ENCODE measurements at places on chromosomes 2 and 18.

DNA sequence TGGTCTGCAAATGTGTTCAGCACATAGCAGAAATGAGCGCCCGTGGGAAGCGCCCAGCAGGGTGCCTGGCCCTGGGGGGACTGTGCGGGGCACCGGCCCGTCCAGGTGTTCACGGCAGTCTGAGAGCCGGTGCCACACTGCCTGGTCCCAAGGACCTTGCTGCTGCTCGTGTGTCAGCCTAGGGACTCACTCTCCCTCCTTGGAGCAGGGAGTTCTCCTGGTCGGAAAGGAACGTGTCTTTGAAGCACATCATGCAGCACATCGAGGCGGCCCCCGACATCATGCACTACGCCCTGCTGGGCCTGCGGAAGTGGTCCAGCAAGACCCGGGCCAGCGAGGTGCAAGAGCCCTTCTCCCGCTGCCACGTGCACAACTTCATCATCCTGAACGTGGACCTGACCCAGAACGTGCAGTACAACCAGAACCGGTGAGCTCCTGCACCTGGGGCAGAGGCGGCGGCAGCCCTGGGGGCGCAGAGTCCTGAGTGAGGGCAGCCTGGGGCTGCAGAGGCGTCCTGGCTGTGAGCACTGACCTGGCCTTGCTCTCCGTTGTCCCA, 36.0 kb downstream of the NTSR2 start:
- DNase-seq = no peak

DNA sequence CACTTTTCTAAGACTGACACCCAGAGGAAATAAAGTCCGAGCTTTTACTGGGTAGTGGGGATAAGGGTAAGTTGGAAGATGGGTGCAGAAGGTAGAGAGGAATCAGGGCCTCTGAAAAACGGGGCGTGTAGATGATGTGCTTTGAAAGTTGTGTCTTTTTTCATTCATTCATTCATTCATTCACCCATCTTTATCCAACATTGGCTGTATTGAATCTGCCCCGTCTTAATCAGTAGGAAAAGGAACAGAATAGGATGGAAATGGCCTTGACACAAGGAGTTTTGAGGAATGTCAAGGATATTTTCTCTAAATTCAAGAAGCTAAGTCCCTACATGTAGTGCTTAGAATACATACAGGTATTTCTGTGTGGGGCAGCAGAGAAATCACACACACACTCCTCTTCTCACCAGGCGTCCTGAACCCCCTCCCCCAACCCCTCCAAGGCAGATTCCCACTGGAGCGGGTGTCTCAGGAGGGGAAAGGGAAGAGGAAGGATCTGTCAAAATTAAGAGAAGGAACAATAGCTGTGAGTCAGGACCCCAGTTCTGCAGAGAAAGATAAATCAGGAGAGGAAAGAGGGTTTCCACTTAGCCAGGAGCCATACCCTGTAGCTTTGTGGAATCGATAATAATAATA, 13.9 kb downstream of the DYSF start:
- no peak for DNase-seq

GRCh38 chr18:13339653-13340052, 121.1 kb downstream of the LDLRAD4 start:
- no peak for DNase-seq

- DNase-seq = no peak
Observed at GRCh38 chr2:4597400-4597799, 894.0 kb downstream of the DCDC2C start.

DNA sequence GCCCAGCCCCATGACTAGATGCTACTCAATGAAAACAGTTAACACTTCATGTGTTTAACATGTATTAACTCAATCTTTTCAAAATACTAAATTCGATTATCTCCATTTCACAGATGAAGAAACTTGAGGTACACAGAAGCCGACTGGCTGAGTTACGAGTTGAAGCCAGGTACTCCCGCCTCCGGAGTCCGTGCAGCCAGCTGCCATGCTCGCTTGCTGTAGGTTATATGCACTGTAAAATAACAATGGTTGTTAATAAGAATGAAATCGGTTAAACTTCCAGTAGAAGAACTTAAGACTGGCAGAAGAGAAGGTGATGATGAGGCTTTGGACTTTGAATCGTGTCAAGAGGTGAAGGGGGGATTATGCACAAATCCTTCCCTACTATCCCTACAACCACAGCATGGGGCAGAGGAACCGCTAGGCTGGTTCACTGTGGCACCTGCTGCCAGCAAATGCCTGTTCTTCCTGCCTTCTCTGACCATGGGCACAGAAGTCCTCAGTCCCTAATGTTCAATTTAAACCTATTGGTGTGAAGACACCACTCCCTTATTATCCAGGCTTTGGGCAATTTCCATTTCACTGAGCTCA, 25.4 kb downstream of the COX7A2L start:
- DNase-seq = no peak
